Activated CD4-positive, alpha-beta T cell treated with anti-CD3 and anti-CD28 coated beads, Interleukin-2, amount 50 U/mL, for 24 hours (primary cell): ENCODE measurements at places on chromosomes 6 and 20.

- no peak for DNase-seq
Measured at GRCh38 chr6:45136495-45136894, 191.6 kb upstream of the RUNX2 start.

GRCh38 chr6:85314586-85314985 lies 135.3 kb upstream of the NT5E start:
- DNase-seq: no peak

GRCh38 chr6:81613606-81614005 lies 138.9 kb downstream of the TENT5A start:
- no peak for DNase-seq

- DNase-seq: no peak
Measured at GRCh38 chr6:35733633-35734032, 3.2 kb upstream of the ARMC12 start.

- DNase-seq: no peak
Measured at GRCh38 chr6:104601721-104602120, 258.0 kb downstream of the HACE1 start.

- no peak for DNase-seq
Measured at GRCh38 chr6:142440600-142441293, 138.9 kb downstream of the ADGRG6 start.

GRCh38 chr20:9349249-9349648 lies 165.1 kb upstream of the LAMP5 start:
- DNase-seq: no peak

- DNase-seq: no peak
Measured at GRCh38 chr20:588932-589672, 21.0 kb downstream of the TCF15 start.

DNA sequence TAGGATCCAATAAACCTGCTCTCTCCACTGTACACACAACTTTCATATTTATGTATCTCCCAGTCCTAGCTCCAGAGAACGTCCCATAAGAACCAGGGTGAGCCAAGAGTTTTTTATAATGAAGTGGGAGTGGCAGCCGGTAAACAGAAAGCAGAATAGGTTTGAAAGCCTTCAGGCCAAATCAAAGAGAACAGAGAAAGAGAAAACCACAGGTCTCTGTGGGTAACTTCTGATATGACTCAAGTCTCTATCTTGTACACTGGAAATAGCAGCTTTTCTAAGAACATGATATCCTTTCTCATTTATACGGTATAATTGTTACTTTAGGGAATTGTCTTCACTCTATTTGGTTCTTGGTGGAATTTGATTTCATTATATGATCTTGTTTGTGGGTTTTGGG lies 273.6 kb downstream of the PACRG start:
- DNase-seq: no peak

DNA sequence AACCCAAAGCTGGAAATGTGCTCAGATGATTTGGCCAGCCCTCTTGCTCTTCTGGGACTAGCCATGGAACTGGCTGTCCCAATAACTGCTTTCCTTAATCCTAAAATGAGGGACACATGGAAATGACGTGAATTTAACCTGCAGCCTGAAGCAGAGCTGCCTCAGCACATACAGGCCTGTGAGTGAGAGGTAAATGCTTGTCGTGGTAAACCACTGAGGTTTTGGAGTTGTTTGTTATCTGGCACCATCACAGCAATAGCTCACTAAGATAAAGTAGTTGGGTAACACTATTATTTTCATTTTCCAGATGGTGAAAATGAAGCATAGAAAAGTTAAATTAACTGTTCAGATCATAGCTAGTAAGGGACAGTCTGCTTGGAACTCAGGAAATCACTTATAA lies 333.4 kb upstream of the CHD6 start:
- DNase-seq: no peak

GRCh38 chr6:121816906-121817540 lies 381.6 kb downstream of the GJA1 start:
- DNase-seq: no peak

DNA sequence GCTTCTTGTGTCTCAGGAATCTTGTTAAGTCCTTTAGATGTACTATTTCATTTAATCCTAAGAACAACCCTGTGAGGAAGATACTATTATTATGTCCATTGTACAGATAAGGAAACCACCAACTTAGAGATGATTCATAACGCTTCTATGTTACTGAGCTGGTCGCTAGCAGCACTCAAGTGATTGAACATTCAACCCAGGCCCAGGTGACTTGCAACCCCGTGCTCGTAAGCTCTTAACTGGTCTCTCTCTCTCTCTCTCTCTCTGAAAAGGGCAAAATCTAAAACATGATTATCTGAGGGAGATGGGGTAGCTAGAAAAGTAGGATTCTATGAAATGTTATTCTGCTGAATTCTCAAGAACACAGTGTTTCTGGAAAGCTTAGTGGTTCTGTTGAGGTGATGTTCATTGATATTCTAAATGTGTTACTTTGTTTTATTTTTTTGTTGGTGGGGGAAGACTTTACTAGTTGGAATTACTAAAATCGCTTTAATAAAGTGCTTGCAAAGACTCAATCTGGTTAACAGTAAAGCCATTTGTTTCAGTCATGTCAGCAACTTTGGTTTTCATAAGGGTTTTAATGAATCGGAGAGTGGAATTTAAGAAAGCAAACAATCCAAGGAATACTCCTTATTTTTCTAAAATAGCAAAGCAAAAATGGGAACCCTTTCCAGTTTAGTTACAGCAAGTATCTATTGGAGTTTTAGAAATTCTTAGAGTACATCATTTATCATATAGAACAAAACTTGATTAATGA lies 265.0 kb upstream of the TAB2 start:
- DNase-seq: no peak

DNA sequence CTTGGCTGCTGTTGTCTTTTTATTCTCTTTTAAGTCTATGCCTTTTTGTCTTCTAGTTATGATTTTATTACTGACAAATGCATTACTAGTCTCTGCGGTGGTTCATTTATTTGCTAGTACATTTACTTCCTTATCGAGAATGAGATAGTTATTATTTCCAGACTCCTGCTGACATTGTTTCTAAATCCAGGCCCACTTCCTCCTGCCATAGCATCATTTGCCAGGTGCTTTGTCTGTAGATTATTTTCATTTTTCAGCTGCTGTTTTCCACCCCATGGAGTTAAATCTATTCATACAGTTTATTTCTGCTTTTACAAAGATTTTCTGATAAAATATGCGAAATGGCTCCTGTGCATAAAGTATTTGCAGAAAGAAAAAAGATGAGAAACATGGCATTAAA lies 459.7 kb downstream of the MMUT start:
- no peak for DNase-seq

- no peak for DNase-seq
Measured at GRCh38 chr6:36493859-36494258, 51.1 kb downstream of the KCTD20 start.

DNA sequence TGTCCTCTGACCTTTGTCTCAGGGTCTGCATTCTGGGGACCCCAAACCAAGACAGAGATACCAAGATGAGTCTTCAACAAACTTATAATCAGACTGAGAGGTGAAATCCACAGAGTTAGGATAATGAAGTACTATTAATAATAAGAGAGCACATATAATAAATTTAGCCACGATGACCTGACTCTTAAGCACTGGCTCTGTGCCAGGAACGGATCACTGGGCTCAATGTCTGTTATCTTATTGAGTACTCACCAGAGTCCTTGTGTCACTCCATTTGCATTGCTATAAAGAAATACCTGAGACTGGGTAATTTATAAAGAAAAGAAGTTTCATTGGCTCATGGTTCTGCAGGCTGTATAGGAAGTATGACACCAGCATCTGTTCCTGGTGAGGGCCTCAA lies 18.9 kb upstream of the ITPR3 start:
- DNase-seq: no peak

- DNase-seq: no peak
Measured at GRCh38 chr20:61449057-61449609, 197.1 kb downstream of the CDH4 start.

- DNase-seq: peak; percentile 28
Measured at GRCh38 chr6:132813173-132813856, 1.1 kb upstream of the RPS12 start.

DNA sequence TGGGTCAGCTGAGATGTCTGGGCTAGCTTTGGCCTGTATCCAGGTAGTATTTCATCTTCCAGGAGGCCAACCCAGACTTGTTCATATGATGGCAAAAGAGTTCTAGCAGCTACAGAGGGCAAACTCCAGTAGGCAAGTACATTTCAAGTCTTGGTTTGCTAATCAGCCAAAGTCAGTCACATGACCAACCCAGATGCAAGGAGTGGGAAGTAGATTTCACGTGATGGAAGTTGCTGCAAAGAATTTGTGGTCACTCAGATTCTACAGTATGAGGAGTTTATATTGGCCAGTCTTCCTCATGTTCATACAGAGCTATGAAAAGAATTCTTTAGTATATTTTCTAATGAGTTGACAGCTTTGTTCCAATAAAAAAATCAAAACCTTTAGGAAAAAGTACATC lies 101.8 kb downstream of the PHACTR1 start:
- no peak for DNase-seq

DNA sequence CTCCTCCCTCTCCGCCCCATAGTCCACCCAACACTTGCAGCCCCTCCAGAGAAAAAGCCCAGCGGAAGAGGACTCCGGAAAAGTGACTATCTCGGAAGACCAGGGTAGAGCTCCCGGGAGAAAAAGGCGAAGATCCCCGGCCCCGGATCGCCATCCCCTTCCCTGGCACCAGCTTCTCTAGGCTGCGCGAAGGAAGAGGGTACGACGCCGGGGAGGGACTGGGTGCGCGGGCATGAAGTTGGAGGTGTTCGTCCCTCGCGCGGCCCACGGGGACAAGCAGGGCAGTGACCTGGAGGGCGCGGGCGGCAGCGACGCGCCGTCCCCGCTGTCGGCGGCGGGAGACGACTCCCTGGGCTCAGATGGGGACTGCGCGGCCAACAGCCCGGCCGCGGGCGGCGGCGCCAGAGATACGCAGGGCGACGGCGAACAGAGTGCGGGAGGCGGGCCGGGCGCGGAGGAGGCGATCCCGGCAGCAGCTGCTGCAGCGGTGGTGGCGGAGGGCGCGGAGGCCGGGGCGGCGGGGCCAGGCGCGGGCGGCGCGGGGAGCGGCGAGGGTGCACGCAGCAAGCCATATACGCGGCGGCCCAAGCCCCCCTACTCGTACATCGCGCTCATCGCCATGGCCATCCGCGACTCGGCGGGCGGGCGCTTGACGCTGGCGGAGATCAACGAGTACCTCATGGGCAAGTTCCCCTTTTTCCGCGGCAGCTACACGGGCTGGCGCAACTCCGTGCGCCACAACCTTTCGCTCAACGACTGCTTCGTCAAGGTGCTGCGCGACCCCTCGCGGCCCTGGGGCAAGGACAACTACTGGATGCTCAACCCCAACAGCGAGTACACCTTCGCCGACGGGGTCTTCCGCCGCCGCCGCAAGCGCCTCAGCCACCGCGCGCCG lies 822 bp downstream of the FOXQ1 start:
- no peak for DNase-seq

DNA sequence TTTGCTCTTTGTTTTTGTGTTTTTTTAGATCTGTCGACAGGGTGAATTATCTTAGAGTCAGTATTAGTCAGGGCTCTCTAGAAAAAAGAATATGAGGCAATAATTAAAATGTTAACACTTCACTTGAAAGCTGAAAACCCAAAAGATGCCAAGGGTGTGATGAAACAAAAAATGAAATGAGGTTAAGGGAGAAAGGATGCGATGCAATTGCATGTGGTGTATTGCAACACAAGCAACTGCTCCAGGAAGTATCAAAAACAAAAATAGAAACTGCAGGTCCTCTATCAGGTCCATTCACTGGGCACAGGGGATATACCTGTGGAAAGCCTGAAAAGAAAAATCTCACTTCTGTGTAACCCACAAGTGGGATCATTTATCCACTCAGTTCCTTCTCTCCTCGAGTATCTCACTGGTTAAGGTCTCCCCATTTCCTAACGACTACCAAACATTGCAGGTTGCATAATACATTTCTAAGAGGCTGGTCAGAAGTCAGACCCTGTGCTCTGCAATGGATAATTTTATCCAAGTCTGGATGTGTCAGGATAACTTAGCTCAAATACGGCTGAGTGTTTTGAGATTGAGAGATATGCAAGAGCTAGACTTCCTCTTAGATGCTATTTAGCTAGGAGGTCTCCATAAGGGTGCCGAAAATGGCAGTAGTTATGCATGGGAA lies 257.7 kb upstream of the GJE1 start:
- DNase-seq: no peak

GRCh38 chr6:151475653-151476523 lies 17.9 kb upstream of the CCDC170 start:
- DNase-seq: peak; percentile 32

- DNase-seq: no peak
Measured at GRCh38 chr6:161654209-161654608, 380.3 kb upstream of the AGPAT4 start.

DNA sequence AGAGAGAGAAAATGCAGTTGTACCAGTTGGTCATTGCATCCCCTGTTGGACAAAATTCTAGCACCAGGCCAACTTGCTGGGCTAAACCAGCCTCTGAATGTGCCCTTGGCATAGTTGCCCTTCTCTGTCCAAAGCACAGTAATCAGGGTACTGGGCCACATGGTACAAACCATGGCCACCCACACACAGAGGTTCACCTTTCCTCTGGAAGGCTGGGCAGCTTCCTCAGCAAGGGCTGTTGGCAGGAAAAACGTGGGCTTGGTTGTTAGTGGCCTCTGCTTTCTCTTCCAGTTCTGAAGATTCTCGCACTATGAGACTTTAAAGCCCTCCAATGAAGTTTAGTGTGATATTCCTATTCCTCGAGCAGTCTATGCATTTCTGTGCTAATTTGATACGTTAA lies 706 bp downstream of the DDO start:
- no peak for DNase-seq

DNA sequence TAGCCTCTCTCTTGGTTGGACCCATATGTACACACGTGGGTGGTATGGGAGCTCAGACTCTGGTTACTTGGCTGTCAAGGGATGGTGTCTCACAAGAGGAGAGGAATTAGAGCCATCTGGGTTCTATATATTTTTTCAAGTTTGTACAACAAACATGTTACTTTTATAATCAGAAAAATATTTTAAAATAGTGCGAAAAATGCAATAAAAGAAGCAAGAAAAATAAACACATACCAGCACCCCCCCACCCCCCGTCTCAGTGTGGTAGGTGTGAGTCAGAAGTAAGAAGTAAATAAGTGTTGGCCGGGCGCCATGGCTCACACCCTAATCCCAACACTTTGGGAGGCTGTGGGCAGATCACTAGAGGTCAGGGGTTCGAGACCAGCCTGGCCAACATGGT lies 2.1 kb upstream of the TIAM2 start:
- DNase-seq: no peak

DNA sequence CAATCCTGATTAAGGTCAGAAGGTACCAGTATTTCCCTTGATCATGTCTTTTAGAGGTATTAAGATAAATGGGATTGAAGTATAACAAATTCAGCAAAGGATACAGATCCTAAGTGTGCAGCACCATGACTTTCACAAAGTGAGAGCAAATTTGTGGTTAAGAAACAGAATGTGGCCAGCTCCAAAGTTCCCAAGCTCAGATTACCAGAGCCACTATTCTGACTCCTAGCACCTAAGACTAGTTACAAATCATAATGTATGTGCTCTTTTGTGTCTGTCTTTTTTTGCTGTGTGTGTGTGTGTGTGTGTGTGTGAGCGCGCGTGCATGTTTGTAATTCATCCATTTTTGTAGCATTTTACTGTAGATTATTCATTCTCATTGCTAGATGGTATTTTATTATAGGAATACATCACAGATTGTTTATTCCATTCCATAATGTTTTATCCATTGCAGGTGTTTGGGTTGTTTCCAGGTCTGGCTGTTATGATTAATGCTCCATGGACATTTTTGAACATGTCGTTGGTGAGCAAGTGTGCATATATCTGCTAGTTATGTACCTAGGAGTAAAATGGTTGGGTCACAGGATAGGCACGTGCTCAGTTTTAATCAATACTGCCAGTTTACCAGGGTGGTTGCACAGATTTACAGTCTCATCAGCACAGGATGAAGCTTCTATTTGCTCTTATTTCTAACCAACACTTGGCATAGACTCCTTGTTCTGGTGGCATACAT lies 314.0 kb upstream of the JAG1 start:
- DNase-seq: no peak
